ENCODE measurements at places on chromosomes 7 and 10.

GRCh38 chr7:2824678-2825461 lies 19.2 kb downstream of the GNA12 start:
- no peak for DNase-seq

- DNase-seq: no peak
Measured at GRCh38 chr10:91682912-91683311, 50.0 kb upstream of the PPP1R3C start.

DNA sequence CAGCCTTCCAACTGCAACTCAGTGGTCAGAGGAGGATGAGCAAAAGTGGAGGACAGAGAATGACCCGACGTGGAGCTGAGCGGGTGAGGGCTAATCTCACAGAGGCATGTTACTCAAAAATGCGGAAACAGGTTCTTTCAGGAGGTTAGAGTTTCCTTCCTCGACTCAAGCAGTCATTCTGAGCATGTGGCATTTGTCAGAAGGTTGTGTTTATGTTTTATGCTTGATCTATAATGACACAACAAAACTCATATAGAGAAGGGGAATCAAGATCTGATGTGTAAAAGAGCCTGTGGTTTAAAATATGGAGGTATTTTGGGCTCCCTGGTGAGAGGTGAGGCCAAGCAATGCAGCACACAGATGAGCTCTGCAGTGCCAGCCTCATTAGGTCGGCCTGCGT lies 311.4 kb downstream of the ADARB2 start:
- DNase-seq: no peak

DNA sequence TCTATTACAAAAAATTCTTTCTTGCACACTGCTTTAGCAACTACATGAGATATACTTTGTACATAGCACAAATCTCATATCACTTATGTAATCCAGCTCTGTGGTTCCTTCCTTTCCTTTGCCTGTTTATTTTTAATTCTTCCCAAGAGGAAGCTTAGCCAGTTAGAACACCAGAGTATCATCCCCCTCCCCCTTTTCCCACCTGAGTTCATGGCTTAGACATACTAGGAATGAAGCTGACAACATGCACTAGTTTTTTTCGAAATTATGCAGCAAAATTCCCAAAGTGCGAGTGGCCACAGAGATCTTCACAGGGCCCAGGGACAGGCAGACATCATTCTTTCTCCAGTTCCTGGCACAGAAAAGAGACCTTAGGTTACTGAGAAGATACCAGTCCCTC lies 17.8 kb downstream of the CAV1 start:
- no peak for DNase-seq

DNA sequence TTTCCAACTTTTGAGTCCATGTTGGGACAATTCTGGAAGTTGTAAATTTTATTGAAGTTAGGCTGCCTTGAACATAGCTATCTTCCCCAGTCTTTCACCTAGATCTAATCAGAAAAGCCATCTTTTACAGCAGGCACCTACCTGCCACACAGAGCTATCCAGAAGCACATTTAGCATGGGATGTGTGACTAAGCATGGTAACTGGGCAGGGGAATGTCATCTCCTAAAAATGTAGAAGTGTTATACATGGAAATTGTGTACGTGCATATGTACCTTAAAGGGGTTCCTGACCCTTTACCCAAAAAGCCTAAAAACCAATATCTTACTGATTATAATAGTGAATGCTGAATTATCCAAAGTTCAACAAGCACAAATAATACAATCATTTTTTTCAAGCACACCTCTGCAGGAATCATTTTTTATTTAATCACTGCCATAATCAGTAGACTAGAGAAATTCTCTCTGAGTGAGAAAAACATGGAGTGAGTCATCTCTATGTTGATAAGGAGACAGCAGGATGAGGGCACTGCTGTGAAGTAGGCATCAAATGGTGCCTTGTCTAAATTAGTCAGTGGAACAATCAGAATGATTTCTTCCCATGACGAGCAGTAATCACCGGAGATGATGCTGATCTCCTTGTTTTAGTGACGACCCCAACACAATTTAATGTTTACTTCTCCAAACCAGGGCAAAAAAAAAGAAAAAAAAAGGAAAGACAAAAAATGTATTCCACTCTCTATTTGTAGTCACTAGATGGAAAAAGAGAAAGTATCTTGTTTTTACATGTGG lies 75.9 kb downstream of the SORBS1 start:
- DNase-seq: no peak

DNA sequence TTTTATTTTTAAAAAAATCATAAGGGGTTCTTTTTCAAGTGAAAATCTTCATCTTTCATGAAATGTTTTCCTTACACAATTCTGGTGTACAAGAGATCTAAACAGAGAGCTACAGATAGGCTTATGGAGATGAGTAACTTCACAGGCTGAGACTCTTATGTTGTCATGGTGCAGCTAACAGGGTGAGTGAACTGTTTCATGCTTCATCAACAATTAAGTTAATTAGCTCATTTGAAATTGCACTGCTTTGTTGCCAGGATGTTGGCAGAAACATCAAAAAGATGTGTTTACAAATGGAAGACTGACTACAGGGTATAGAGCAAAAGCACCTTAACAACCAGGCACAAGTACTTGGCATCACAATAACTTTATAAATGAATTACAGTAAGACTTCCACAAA lies 230.8 kb downstream of the FOXP2 start:
- DNase-seq: no peak

DNA sequence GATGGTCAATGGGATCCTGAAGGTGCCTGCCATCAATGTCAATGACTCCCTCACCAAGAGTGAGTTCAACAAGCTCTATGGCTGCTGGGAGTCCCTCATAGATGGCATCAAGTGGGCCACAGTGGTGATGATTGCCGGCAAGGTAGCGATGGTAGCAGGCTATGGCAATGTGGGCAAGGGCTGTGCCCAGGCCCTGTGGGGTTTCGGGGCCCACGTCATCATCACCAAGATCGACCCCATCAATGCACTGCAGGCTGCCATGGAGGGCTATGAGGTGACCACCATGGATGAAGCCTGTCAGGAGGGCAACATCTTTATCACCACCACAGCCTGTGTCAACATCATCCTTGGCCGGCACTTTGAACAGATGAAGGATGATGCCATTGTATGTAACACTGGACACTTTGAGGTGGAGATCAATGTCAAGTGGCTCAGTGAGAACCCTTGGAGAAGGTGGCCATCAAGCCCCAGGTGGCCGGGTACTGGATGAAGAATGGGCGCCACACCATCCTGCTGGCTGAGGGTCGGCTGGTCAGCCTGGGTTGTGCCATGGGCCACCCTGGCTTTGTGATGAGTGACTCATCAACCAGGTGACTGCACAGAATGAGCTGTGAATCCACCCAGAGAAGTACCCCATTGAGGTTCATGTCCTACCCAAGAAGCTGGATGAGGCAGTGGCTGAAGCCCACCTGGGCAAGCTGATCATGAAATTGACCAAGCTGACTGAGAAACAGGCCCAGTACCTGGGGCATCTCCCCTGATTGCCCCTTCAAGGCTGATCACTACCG lies 63.0 kb upstream of the ANTXRL start:
- no peak for DNase-seq

Measured in GM04504 (cell line).